ENCODE measurements at places on chromosomes 3 and 15.
A peak's percentile ranks its signal among the peaks of the same experiment; 100 is the strongest.

DNA sequence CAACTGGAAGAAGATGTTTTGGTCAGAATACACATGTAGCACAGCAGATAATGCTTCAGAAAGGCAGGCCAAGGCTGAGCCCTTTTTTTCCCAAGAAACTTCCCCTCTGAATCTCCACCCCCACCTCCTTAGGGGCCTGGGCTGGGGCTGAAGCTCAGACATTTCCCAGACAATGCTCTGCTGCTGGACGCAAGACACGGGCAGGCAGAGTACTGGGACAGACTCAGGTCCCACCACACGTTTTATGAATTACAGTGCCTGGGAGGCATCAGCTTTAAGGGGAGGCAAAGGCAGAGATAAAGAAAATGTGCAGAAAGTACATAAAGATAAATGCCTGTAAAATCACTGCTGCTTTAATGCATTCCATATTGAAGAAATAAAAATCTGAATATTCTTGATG is 479.4 kb downstream of the ERC2 start:
- DNase-seq = no peak

GRCh38 chr3:178718995-178719635 is 182.9 kb downstream of the KCNMB2 start:
- DNase-seq = peak; percentile 42

DNA sequence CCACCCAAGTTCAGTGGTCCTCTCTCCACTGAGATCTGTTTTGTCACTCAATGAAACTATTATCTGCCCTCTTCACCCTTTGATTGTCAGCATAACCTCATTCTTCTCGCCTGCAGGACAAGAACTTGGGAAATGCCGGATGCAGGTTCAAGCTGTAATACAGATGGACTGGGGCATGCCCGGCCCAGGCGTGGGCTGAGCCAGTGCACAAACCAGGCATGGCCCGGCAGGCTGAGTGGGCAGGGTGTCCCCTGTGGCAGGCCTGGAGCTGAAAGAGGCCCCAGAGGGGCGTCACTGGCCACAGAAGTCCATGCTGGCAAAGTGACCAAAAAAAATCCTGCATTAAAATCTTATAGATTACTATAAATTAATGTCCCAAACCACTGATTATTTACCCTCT is 638.9 kb upstream of the EPHA6 start:
- no peak for DNase-seq

GRCh38 chr3:133853925-133854227 is 41.8 kb downstream of the RAB6B start:
- DNase-seq = no peak

GRCh38 chr3:67655364-67656121 is 1.1 kb upstream of the SUCLG2 start:
- DNase-seq = no peak

DNA sequence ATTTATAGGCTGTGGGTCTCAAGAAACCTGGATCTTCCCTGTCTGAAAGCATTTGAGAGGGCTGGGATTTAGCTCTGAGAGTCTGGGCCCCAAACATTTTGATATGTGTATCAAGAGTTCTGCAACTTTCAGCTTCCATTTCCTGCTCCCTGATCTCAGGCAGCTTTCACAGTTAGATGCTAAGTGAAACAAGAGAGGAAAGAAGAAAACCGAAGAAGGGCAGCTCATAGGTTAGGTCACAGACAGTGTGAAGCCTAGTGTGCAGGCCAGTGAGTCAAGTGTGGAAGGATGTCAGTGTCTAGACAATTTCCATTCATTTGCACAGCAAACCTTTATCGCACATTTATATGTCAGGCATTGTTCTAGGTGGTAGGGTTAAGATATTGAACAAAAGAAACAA is 173.6 kb upstream of the PROK2 start:
- DNase-seq = no peak

DNA sequence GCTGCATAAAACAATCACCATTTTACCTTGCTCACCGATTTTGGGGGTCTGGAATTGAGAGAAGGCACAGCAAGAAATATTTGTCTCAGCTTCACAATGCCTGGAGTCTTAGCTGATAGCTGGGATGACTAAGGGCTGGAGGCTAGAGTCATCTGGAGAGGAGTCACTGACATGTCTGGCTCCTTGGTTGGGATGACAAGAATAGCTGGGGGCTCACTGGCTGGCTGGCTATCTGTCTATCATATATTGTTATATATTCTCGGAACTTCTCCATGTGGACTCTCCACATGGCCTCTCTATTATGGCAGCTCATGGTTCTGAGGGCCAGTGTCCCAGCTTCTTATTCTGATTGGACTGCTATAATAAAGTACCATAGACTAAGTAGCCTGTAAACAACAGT is 20.0 kb upstream of the TRIM71 start:
- DNase-seq = no peak

DNA sequence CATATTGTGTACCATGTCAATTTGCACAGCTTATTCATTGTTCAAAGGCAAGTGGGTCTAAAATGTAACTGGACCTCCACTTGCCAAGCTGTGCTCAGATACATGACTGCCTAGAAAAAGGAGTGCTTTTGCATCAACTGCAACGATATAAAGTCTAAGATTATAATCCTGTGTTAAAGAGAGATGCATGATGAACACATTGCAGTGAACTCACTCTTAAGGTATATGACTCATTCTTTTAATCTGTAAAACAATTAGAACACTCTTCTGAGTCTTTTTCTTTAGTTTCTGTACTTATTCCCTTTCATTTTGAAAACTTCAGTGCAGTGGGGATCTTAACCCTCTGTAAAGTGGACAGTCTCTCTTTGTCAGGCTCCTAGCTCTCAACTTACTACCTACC is 982.8 kb downstream of the ROBO1 start:
- no peak for DNase-seq

- no peak for DNase-seq
Observed at GRCh38 chr3:130669740-130670139, 76.9 kb downstream of the PIK3R4 start.

DNA sequence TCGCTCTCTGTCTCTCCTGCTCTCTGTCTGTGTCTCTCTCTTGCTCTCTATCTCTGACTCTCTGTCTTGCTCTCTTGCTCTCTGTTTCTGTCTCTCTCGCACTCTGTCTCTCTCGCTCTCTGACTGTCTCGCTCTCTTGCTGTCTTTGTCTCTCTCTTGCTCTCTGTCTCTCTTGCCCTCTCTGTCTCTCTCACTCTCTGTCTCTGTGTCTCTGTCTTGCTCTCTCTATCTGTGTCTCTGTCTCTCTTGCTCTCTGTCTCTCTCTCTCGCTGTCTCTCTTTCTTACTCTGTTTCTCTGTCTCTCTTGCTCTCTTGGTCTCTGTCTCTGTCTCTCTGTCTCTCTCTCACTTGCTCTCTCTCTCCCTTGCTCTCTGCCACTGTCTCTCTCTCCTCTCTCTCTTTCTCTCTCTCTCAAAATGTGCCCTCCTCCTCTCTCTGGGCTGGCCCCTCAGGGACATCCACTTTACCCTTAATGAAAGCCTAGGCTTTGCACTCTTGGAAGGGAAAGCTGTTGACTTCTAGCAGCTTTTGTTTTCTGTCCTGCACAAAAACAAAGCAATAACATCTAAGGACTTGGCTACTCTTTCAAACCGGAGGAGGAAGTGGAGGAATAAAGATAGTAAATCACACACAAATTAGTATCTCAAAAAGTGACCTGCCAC is 73.9 kb upstream of the NR2E3 start:
- no peak for DNase-seq

DNA sequence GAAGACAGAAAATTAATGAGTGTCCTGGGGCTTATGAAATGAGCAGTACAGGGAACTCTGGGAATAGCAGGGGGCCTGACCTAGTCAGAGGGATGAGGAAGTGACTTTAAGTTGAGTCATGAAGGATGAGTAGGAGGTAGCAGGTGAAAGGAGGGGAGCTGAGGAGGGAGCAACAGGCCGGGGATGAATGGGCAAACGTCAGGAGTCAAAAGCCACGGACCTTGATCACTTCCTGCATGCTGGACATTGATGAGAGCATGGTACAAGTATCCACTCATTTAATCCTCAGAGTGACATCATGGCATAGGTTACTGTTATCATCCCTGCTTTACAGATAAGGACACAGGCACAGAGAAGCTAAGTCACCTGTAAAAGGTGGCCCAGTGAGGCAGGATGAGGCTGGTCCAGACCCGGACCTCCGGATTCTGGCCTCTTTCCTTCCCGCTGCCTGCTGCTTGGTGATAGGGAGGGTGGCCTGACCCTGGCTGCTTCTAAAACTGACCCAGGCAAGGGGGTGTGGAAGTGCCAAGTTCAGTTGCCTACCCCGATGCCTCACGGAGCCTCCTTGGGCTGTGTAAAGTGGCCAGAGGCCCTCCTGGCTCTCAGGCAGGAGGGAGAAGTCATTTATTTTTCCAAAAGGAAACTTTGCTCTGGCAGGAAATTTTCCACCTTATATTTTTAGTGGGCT is 7.6 kb downstream of the CORO2B start:
- no peak for DNase-seq

GRCh38 chr3:184597829-184598573 is 36.4 kb downstream of the EPHB3 start:
- DNase-seq = no peak

DNA sequence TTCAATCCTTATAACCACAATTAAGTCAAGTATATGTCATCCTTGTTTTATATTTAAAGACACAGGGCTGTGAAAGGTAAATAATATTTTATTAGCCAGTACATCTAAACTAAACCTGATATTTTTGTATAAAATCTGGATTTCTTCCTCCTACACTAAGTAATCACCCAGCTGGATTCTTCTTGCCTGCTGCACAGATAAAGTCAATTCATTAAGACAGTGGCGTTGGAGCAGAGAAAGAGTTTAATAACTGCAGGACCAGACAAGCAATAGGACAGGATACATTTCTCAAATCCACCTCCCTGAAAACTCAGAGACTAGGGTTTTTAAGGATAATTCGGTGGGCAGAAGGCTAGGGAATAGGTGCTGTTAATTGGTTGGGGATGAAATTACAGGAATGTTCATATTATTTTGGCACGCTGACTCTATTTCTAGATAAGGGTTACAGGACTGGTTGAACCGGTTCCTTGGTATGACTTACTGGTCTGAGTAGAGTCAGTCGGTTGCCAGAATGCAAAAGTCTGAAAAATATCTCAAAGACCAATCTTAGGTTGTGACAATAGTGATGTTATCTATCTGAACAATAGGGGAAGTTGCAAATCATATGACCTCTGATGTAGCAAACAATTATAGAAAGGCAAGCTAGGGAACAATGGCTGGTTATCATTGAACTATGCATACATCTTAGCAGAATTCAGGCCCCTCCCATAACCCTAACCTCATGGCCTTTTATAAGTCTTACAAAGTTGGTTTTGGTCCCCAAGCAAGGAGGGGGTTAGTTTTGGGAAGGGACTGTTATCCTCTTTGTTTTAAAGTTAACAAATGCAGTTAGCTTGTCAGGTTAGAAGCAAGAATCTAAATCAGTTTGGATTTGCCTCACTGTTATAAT is 244.8 kb downstream of the ALCAM start:
- DNase-seq = no peak

GRCh38 chr3:71227270-71227661 is 356.3 kb downstream of the FOXP1 start:
- no peak for DNase-seq

DNA sequence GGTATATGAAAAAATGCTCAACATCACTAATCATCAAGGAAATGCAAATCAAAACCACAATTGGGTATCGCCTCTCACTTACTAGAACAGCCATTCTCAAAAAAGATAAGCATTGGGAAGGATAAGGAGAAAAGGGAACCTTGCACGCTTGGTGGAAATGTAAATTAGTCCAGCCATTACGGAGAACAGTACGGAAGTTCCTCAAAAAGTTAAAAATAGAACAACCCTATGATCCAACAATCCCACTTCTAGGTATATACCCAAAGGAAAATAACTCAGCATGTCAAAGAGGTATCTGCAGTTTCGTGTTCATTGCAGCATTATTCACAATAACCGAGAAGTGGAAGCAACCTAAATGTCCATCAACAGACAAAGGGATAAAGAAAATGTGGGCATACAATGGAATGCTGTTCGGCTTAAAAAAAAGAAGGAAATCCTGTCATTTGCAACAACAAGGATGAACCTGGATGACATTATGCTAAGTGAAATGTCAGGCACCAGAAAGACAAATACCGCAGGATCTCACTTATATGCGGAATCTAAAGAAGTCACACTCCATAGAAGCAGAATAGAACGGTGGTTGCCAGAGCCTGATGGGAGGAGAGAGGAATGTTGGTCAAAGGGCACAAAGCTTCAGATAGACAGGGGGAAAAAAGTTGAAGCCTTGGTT is 11.7 kb upstream of the CMTM7 start:
- no peak for DNase-seq

DNA sequence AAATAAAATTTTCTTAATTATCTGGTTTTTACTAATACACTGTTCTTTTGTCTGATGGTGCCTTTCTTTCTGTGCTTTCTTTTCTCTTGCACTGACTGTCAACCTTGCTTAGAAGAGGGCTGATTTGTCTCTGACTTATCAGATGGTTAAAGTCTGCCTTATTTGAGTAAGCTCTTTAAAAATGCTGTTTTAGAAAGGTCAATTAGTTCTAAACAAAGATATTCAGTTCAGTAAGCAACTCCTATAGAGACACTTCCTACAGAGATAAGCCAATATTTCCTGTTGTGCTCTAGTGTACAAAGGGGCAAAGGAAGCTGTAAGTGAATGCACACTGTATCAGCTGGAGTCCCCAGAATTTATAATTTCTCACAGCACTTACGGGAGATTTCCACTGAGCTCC is 153.4 kb upstream of the TSPAN3 start:
- peak; percentile 70 for DNase-seq

GRCh38 chr3:164095949-164096348 is 982.3 kb downstream of the SI start:
- no peak for DNase-seq

GRCh38 chr3:100697723-100698285 is 11.5 kb upstream of the TFG start:
- no peak for DNase-seq

GRCh38 chr3:51684971-51685751 is 14.1 kb downstream of the TEX264 start:
- DNase-seq = no peak

DNA sequence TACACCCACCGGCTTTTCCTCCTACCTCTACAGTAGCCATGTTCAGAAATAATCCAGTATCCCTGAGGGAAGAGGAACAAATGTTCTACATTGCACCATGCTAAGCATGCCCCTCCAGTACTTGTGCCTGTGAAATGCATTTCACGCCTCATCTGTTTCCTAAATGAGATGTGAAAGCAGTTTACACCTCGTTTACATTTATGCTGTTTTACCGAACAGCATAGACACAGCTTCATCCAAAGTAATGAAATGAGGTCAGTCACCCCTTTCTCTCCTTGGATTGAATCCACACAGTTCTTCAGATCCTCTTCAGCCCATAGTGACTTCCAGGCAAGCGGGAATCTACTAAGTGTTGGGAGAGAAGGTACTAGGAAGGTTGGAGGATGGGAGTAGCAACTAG is 514.3 kb downstream of the PDCD6IP start:
- DNase-seq = no peak

- DNase-seq = no peak
Observed at GRCh38 chr15:101308604-101309435, 13.8 kb upstream of the SNRPA1 start.

- DNase-seq = no peak
Observed at GRCh38 chr15:92603278-92603677, 52.3 kb downstream of the FAM174B start.

- DNase-seq = no peak
Observed at GRCh38 chr3:137165117-137165806, 207.5 kb downstream of the IL20RB start.
